ENCODE measurements at places on chromosomes 13 and 19.

DNA sequence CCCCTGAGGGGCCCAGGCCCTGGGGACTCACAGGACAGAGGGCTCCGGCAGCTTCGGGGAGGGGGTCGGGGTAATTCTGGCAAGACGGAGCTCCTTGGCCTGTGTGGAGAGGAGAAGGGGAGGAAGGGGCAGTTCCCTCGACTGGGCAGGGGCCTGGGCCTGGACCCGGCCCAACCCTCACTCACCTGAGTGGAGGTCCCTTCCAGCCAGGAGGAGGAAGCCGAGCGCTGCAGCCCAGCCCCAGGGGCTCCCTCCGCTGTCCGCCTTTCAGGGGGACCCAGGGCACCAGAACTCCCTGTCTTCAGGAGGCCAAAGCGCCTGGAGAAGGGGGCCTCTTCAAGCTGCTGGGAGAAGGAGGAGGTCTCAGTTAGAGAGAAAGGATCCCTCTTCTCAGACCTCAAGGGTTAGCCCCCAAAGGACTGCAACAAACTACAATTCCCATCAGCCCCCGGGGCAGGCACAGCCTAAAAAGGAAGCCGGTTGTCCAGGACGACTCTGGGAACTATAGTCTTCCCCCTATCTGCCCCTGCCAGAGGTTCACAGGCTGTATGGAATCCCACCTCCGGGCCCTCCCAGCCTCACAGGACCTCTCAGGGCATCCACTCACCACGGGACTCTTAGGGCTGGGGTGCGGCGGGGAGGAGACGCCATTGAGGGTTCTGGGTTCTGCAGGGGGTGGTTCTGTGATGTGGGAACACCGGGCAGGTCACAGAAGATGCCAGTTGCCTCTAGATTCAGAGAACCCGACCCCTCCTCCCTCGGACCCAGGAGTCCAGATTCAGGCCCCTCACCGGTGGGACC is 19.8 kb downstream of the EPS8L1 start:
- no peak for DNase-seq

GRCh38 chr13:76991432-76991795 is 467 bp upstream of the CLN5 start:
- no peak for DNase-seq

GRCh38 chr19:52584736-52585440 is 14.8 kb downstream of the ZNF701 start:
- DNase-seq, result no peak

- no peak for DNase-seq
Measured at GRCh38 chr19:19111136-19111835, 27.0 kb downstream of the TMEM161A start.

GRCh38 chr13:73672492-73672891 is 461.7 kb downstream of the KLF12 start:
- DNase-seq, result no peak

GRCh38 chr13:77002590-77003190 is 10.8 kb downstream of the CLN5 start:
- no peak for DNase-seq

- DNase-seq, result no peak
Measured at GRCh38 chr19:33956941-33957340, 160.3 kb downstream of the KCTD15 start.

DNA sequence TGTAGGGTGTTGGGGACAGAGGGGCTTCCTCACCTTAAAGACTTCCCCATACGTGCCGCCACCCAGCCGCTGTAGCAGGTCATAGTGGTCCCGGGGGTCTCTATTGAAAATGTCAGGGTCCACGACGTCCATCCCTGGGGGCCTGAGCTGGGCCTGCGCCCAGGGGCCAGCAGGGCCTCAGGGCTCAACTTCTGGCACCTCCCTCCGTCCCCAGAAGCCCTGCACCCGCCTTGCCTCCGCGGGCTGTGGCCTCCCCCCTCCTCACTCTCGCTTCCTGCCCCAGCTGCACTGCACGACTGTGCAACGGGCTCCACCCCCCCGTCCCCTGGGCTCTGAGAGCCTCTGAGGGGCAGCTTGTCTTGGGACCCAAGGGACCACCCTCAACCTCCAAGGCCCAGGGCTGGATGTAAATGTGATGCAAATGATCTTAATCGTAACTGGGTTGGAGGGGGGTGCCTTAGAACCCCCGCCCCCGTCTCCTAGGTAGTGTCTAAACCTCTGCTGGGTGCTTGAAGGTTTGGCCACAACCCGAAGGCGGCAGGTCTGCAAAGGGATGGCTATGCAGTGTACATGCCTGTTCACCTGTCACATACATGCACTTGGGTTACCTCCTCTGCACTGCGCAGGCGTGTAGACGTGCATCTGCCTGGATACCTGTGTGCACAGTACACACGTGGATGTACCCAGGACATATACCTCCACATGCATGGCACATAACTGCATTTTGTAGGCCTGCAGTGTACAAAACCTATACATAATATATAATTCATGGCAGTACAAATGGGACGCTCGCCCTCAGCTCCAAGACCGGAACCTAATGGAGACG is at the start of gene MAP4K1:
TSS of gene MAP4K1 (minus strand) at position 190 of the 826 bp plus-strand sequence. CDS start at position 132, 58 bp downstream.
- no peak for DNase-seq

DNA sequence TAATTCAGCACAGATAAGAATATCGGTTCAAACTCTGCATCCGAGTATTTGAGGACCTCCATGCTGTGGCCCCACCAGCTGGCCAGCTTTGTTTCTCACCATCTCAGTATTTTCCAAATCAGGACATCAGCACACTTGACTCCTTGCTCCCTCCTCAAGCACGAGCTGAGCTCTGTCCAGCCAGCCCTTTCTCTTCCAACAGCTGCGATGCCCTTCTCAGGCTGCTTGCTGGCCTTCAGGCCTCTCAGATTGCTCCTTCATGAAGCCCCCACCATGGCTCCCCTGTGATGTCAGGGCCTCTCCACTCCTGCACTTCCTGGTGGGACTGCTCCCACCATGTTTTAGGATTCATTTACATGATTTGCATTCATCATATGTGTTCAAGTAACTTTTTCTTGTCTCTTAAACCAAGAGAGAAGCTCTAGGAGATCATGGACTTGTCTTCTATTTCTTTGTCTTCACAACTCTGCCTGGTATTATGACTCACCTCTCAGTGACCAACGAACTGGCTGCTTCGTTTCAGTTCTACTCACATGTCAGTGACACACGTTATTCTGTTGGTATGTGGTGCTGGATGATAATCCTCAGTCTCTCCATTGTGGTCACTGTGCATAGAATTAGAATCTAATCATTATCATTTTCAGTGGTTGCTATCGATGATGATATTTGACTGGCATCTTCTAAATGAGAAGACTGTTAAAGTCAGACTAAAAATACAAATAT is 471.7 kb downstream of the EFNB2 start:
- no peak for DNase-seq

GRCh38 chr19:58277748-58278540 is 811 bp upstream of the ZNF8 start:
- no peak for DNase-seq

- no peak for DNase-seq
Measured at GRCh38 chr19:19704836-19705235, 28.1 kb downstream of the ZNF14 start.

GRCh38 chr19:33639035-33639681 is 17.4 kb downstream of the CHST8 start:
- no peak for DNase-seq

DNA sequence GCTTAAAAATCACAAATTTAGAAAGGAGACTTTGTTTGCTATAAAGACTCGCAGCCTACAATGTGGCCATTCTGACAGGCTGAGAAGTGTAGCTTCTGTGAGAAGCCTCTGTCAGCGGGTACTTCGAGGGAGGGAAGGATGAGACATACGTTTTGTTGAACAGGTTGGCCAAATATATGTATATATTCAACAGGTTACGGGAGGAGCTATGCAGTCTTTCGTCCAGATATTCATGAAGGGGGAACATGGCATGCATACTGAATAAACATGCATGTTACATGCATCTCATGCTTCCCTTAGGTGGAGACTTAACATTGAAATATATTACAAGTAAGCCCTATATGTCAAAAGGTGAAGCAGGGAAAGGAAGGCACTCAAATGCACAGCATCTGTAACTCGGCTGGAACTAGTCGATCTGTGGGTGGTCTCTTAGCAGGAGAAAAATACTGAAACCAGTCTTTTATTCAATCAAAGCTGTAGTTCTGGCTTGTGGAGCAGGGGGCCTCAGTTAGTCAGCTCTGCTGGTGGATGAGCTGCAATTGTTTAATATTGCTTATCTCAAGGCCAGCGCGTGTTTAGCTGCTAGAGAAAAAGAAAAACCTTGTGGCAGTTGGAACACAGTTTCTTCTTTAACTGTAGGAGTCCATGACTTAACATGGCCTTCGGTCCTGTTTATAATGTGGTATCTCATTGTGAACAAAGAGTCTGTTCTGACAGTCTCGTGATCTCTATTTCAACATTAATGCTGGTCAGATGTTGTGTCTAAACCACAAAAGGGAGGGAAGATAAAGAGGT is 94.3 kb downstream of the FAM216B start:
- peak; percentile 56 for DNase-seq

GRCh38 chr19:55473225-55474012 is 3.0 kb upstream of the ZNF628 start:
- DNase-seq, result peak; percentile 18

DNA sequence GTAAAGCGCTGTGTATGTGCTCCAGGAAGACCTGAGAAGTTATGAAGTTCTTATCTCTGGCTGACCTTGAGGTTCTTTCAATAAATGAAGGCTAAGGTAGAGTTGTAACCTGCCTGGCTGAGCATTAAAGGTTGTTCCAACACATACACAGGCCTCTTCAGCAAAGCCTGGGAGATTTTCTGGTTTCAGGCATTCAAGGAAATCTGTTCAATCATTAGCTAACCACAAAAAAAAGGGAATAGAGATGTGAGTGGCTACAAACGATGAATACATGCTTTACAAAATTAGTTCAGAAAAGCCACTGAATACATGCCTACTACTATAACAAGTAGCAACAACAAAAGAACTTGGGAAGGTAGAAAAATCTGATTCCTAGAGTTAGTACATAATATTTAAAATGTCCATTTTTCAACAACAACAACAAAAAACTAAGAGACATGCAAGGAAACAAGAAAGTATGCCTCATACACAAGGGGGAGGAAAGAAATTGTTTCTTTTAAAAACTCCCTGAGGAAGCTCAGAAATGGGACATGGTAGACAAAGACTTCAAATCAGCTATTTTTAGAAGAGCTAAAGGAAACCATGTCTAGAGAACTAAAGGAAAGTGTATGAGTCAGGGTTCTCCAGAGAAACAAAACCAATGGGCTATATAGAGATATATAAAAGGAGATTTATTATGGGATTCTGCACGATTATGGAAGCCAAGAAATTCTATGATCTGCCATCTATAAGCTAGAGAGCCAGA is 191.5 kb upstream of the IPO5 start:
- DNase-seq, result no peak

DNA sequence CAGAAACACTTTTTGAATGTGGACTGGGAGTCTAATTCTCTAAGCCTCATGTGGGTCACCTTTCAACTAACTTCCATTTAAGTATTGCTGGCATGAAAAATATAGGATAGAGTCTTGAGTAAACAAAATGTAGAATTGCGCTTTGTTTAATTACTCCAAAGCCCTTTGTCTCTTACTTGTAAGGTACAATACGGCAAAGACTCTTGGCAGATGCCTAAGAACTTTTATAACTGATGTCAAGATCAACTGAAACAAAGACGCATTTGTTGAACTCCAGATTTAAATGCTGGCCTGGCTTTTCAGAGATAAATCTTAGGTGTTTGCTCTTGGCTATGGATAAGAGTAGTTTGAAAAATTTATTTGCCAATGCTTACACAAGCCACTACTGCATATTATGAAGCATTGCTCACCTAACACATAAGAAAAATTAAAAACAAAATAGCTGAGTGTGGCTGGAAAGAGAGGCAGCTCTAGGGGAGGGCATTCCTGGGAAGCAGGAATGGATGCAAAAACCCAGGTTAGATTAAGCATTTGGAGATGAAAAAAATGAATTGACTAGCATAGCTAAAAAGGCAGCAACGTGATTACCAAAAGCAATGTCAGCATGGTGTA is 107.3 kb upstream of the STARD13 start:
- DNase-seq, result no peak

DNA sequence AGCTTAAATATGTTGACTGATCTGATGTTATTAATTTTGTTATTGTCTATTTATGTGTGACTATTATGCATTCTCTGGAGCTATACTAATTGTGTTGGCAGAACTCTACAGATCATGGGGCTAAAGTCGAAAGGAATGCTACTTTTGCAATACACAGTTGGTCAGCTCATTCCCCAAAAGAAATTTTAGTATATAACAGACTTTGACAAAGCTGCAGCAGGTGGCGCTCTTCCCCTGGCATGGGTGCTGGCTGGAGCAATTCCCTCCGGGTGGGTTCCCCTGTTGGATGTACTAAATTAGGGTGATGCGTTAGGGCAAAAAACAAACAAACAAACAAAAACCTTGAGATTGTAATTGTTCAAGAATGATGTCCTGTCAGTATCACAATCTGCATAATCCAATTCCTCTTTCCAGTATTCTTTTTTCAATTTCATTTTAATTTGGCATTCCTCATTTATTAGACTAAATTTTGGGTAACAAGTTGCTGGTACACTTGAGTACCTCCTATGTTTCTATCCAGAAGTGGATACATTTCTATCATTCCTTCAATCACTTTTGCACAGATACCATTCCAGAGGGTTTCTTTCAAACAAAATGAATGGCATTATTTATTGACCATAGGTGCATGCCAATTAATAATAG is 322.8 kb upstream of the EDNRB start:
- peak; percentile 74 for DNase-seq

GRCh38 chr19:4229179-4229931 is at the start of gene EBI3:
EBI3 (plus strand) TSS chr19:4229523; CDS start chr19:4229551, 28 bp downstream.
- DNase-seq, result no peak

DNA sequence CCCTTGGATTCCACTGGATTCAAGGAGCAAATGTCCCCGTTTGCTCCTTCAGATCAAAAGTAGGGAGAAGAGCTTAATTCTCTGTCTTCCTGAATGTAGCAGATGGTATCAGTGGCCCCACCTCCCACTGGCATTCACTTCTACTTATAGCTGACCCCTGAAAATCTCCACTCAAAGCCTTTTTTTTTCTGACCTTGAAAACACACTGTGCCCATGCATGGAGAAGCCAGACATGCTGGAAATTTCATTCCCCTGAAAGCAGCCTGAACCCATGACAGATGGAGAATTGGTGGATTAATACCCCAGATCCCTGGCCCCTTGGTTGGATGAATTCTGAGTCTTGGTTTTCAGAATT is 76.6 kb upstream of the UBAC2 start:
- no peak for DNase-seq

DNA sequence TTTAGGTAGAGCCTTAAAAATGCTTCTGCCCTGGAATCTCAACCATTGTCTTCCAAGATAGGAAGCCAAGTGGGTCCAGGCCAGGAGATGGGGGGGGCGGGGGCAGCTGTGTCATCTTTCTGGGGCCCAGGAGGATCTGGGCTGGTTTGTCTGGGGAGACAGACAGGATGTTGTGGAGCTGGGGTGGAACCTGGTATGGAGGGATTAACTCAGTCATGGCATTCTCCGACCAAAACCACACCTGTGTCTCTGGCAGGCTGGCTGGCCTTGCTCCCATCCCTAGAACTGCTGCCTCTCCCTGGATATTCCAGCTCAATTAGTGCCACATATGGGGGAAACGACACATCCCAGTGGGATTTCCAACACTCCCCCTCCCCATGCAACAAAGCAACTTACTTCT is 2.7 kb upstream of the MAP2K7 start:
- no peak for DNase-seq

- peak; percentile 23 for DNase-seq
Measured at GRCh38 chr19:7497292-7497691, 8.5 kb upstream of the PEX11G start.

GRCh38 chr13:43127103-43127798 is 103.9 kb downstream of the DNAJC15 start:
- peak; percentile 43 for DNase-seq

GRCh38 chr13:51999510-51999911 is 11.7 kb downstream of the ATP7B start:
- DNase-seq, result no peak
